ENCODE measurements at places on chromosomes 2 and 18.
A peak's percentile ranks its signal among the peaks of the same experiment; 100 is the strongest.

GRCh38 chr2:207489251-207489650 is 40.5 kb upstream of the CREB1 start:
- DNase-seq, result no peak

GRCh38 chr2:229174794-229175496 is 96.1 kb downstream of the PID1 start:
- no peak for DNase-seq

- DNase-seq, result no peak
These were observed 232.1 kb upstream of the STK17B start for GRCh38 chr2:196403471-196403870.

DNA sequence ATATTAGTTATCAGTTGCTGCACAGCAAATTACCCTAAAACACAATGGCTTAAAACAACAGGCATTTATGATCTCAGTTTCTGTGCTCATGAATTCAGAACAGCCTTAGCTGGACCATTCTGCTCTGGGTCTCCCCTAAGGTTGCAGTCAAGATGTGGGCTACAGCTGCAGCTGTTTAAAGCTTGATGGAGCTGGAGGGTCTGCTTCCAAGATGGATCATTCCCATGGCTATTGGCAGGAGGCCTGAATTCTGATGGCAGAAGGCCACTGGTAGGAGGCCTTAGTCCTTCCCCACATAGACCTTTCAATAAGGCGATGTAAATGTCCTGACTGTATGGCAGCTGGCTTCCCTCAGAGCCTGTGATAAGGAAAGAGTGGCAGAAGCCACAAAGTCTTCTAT is 118.6 kb upstream of the SERPINE2 start:
- no peak for DNase-seq

DNA sequence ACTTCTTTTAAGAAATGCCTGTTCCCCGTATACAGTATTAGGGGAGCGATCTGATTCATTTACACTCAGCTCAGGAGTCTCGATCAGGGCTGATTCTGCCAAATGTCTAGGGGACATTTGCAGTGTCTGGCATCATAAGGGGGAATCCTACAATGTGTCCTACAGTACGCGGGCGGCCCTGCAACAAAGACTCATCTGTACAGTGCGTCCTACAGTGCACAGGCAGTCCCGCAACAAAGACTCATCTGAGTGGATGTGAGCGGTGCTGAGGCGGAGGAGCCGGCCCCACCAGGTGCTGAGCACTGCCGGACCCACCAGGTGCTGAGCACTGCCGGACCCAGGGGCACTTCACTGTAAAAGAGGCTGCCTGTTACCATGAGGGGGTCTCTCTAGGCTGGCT is 102.5 kb downstream of the FAM210A start:
- no peak for DNase-seq

DNA sequence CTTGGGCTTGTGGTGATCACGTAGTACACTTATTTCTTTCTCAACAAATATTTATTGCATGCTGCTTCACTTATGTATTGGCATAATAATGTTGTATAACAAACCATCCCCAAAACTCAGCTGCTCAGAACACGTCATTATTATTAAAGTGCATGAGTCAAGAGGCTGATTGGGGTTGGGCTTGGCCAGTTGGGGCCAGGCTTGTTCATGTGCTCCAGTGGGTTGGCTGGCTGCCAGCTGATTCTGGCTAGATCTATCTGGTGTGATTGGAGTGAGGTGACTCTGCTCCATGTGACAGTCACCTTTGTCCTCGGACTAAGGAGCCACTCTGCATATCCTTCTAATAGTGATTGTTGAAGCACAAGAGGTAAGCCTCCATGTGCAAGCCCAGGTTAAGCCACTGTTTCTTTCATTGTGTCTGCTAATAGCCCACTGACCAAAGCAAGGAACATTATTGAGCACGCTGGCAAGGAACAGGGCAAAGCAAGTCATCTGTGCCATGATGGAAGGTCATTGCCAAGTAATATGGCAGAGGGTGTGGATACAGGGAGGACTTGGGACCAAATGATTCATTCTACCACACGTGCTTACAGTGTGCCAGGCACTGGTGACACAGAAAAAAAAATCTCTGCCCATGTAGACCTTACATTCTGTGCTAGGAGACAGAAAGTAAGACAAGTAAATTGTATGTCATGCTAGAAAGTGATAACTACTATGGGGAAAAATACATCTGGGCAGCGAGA is 63.3 kb upstream of the TMEM182 start:
- no peak for DNase-seq

DNA sequence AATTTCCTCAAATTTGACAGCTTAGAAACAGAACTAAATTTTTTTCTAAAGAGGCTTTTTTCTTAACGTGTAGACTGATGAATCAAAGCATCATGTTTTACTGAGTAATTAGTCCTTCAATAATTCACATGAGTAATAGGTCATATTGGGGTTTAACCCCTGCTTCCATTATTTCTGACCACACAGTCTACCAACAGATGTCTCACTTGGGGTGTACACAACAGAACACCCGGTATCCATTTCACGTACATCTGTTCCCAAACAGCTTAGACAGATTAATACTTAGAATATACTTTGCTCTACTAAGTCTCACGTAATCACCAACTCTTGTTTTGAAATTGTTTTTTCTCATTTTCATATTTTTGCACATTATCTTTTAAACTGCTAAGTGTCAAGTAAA is 14.8 kb downstream of the CERKL start:
- no peak for DNase-seq

GRCh38 chr2:3387011-3387410 is 7.5 kb downstream of the TRAPPC12 start:
- no peak for DNase-seq

DNA sequence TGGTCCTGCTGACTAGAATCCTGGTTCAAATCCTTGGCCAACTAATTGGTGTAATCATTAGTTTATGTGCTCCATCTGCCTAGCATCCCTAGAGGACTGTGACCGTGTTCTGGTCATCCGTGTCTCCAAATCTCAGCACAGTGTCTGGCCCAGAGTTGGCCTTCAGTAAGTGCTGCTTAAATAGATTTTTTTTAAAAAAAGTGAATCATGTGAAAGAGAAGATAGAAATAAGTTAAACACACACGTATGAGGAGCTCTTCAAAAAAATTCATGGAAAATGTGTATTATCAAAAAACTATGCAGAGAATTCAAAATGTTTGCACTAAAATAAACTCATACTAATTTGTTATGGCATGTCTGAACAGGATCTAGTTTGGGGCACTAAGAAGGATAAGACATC is 129.3 kb upstream of the TLK1 start:
- no peak for DNase-seq

DNA sequence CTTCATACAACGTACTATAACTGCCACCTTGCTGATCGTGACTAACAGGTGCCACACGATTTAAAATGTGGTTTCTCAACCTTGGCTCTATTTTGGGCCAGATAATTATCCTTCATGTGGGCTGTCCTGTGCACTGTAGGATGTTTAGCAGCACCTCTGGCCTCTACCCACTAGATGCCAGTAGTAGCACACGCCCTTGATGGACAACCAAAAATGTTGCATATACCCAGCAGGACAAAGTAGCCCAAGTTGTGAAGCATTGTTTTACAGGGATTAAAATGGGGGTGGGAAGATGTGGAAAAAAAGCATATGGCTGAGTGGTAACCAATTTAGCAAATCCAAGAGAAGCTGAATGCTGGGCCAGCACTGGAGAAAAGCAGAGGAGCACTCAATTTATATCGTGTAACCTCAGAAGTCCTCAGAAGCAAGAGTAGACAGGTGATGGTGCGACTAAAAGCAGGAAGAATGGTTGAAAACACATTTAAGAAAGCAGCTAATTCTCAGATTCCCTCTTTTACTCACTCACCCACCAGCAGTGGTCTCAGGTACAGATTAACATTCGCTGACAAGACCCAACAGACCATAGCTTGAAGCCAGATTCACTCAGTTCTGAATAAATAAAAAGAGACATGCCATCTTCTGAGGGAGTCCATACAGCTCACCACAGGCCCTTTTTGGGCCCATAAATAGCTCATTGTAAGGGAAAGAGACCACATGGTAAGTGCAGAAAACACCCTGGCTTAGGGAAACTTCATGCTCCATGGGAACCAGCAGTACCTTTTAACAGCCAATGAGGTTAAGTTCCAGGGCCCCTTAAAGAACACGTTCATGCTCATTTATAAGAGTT is 50.6 kb downstream of the RAPH1 start:
- DNase-seq, result peak; percentile 55

- peak; percentile 39 for DNase-seq
These were observed 219.6 kb downstream of the TSN start for GRCh38 chr2:121974897-121975661.

- DNase-seq, result no peak
These were observed 20.4 kb downstream of the TGFBRAP1 start for GRCh38 chr2:105309147-105309545.

- no peak for DNase-seq
These were observed 68.5 kb downstream of the ABI2 start for GRCh38 chr2:203396667-203397066.

GRCh38 chr2:19574778-19575260 is 216.4 kb upstream of the OSR1 start:
- DNase-seq, result no peak

DNA sequence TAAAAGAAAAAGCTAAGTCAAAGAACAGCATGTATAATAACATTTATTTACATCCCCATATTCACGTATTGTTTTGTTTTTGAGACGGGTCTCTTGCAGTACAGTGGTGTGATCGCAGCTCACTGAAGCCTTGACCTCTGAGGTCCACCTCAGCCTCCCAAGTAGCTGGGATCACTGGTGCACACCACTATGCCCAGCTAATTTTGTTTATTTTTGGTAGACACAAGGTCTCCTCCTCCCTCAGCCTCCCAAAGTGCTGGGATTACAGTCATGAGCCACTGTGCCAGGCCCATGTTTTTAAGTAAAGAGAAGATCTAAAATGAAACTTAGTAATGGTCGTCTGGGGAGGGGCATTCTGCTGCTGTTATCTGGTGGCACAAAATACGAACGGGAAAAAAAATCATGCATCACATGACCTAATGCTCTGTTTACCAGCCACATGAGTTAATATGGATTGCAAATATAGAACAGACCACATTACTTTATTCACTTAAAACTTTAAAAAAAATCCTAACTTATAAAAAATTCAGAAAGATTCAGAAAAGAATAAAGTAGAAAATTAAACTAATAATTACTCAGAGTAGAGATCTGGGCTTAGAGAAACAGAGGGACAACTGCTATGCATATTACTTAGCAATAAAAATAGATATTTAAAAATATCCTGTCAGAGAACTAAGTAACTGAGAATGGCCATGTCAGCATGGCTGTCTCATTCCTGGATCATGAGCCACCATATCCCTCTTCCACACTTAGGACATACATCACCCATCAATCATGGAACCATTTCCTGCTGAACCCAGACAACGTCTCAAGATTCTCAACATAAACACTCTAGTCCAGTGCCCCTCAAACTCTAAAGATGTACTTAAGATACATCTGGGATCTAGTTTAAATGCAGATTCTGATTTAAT is 7.3 kb downstream of the MMADHC start:
- DNase-seq, result no peak

DNA sequence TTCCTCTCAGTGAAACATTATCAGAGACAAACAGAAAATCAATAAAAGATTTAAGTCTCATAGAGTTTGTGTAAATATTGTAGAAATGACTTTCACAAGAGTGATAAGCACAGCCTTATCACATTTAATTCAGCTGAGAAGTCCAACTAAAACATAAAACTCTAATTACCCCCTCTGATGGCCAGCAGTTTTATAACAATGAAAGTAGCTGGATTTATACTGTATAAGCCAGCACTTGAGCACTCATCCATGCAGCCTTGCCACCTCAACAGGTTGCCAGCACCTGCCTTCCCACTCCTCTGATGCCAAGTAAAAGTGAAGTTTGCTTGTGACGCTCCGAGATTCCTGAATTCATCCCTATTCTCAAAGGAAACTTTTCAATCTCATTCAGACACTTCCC is 103.0 kb upstream of the STK39 start:
- DNase-seq, result no peak

DNA sequence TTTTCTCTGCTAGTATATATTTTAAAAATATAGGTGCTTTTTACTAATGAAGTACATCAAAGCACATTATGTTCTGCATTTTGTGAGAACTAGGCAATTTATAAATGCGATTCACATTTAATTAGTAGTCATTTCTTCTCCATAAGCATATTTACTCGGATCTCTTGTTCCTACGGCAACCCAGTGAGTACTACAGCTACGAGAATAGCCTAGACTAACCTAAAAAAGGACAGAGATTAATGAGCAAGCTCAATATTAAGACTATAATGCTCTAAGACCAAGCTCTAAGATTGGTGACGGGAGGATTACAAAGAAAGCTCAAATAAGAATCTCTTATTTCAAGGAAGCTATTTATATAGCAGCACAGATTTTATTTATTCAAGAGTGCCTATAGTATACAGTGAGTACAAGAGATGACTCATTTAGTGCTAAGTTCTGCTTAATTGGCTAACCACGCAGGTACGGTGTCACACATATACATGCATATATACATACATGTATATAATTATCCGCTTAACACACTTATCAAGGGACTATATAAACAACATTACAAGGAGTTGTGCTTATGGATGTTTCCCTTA is 364.7 kb downstream of the GPD2 start:
- no peak for DNase-seq

- DNase-seq, result no peak
These were observed 173.0 kb downstream of the DDX1 start for GRCh38 chr2:15764683-15765011.

DNA sequence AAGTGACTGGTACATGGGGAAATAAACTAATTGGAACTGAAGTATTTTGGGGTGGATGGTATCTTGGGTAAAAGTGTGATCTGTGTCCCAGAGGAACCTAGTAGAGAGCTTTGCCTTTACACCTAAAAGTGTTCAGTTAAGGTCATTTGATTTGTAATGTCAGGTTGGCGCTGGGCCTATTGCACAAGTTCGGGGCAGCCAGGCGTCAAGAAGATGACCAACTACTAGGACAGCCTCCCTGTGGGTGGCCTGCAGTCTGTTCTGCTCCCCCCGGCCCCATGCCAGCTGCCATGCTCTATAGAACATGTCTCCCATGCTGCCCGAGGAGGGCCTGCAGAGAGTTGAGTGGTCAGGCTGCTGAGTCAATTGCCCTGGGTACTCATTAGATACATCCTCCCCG is 10.1 kb downstream of the RRM2 start:
- DNase-seq, result no peak

- DNase-seq, result no peak
These were observed 33.1 kb downstream of the METTL4 start for GRCh38 chr18:2538236-2538635.

DNA sequence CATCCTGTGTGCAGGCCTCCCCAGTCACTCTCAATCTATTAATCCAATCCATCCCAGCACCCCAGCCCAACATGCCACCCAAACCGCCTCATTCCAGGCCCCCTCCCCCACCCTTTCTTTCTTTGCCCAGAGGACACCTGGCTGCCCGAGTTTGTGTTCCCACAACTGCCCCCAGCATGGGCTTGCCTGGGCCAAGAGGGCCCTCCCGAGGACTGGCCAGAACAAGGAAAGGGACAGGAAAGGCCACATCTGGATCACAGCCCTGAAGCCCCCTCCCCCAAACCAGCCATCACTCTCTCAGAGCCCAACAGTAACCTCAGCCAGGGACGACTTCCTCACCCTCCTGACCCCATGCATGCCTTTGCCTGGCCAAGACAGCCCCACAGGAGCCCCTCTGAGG is 1.2 kb downstream of the TNS1 start:
- no peak for DNase-seq

- DNase-seq, result no peak
These were observed 6.5 kb downstream of the MAP4K4 start for GRCh38 chr2:101704046-101704466.
